ENCODE measurements at places on chromosomes 1 and 21.

GRCh38 chr1:94471271-94471670 is 53.1 kb downstream of the ABCD3 start:
- no peak for DNase-seq

DNA sequence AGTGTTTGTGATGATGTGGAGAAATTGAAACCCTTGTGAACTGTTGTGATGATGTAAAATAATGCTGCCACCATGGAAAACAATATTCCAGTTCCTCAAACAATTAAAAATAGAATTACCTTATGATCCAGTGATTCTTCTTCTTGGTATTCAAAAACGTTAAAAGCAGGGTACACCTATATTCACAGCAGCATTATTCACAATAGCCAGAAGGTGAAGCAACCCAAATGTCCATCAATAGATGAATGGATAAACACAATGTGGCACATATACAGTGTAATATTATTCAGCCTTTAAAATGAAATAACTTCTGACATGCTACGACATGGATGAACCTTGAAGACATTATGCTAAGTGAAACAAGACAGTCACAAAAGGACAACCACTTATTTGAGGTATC is 59.2 kb downstream of the LYPLAL1 start:
- no peak for DNase-seq

DNA sequence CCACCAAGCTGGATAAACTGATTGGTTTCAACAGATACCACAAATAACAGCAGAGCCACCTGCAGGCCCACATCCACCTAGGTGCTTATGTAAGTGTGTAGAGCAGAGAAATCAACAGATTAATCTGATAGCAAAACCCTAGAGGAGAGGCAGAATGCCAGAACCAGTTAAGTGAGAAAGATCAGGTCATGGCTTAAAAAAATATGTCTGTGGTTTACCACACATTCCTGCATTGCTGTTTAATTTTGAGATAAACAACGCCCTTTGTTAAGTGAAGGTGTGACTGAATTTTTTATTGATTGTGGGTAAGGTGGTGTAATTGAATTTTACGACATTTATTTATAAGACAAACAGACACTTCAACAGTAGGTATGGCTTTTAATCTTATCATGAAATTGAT is 21.2 kb downstream of the CRNN start:
- no peak for DNase-seq

DNA sequence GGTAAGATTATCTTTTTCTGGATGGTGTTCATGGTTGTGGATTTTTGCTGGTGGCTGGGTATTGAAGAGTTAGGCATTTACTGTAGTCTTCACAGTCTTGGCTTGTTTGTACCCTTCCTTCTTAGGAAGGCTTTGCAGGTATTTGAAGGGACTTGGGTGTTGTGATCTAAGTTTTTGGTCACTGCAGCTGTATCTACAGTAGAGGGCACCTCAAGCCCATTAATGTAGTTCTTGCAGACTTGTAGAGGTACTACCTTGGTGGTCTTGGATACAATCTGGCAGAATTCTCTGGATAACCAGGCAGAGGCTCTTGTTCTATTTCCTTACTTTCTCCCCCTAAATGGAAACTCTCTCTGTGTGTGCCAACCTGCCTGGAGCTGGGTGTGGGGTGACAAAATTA is 155.8 kb upstream of the BRINP3 start:
- DNase-seq, result no peak

DNA sequence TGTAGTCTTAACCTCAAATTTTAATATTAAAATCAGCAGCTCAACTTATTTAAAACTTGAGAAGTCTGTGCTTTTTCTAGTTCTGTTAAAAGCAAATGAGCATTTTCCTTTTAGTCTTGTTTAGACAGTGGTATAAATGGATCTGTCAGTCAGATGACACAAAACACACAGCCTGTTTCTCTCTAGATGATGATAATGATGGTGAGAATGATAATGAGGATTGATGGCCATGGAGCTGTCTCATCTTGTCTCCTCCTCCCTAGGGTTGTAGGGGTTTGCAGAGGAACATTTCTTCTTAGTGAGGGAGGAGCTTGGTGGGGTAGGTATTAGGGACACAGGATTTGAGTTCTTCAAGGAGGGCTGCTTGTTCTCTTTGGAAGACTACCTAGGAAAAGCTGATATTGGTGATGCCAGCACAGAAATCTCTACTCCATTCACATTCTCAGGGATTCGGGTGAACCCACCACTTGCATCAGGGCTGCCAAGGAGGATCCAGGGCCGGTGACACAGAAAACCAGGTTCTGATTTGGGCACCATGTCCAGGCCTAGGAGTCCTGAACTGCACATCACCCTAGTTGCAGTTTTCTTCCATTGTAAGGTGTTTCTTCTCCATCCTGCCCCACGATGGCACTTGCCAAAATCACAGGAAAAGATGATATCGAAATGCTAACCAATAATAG is 147.6 kb downstream of the RHOU start:
- no peak for DNase-seq

GRCh38 chr1:65791396-65791795 is 1.3 kb upstream of the PDE4B start:
- no peak for DNase-seq

GRCh38 chr1:23525558-23526250 is 5.3 kb downstream of the E2F2 start:
- DNase-seq, result peak; percentile 91

DNA sequence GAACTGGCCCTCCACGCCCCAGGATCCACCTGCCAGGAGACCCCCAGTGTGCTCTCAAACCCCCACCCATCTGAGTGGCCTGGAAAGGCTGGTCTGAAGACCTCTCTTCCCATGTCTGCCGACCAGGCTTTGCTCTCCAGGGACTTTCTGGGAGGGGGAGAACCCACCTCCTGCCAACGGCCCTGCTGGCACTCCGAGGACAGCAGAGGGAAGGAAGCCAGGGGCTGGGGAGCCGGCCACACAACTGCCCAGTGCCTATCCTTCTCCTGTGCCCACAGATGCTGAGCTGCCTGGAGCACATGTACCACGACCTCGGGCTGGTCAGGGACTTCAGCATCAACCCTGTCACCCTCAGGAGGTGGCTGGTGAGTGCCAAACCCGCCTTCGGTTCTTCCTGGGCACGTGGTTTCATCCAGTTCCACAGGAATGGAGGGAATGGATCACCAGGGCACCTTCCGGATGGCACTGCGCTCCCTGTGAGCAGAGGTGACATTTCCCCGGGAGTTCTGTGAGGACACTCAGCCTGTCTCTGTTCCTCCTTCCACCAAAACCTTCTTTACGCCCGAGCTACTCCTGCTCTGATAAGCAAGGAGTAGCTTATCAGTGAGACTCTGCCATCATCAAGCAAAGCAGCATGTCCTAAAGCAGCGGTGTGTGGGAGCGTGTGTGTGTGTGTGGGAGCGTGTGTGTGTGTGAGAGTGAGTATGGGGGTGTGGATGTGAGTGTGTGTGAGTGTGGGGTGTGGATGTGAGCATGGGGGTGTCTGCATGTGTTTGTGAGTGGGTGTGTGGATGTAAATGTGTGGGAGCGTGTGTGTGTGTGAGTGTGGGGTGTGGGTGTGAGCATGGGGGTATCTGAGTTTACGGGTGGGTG is 105.5 kb downstream of the PDE9A start:
- DNase-seq, result no peak

DNA sequence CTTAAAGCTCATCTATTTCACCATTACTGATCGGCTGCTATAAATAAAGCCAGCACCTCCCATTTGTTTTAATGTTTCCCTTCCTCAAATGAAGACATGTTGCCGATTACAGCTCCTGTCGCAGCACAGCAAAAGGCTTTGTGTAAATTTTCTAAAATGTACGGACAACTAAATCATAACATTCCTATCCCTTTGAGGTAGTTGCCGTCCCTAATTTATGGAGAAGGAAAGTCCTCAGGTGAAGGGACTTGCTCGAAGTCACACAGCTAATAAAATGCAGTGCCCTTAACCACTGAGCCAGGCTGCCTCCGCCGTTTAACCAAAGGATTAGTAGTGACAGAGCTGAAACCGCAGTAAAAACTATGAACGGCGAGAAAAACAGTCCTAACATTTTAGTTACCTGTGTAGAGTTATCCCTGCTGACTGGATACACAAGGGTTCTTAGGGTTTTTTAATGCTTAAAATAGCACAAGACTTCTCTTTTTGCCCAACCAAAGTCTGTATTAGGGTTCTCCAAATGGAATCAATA is 871 bp downstream of the PINK1 start:
- no peak for DNase-seq

- DNase-seq, result no peak
These were observed 7.4 kb downstream of the DSCAM start for GRCh38 chr21:40839521-40839920.

GRCh38 chr1:228990906-228991569 is 255.8 kb downstream of the RHOU start:
- DNase-seq, result no peak

DNA sequence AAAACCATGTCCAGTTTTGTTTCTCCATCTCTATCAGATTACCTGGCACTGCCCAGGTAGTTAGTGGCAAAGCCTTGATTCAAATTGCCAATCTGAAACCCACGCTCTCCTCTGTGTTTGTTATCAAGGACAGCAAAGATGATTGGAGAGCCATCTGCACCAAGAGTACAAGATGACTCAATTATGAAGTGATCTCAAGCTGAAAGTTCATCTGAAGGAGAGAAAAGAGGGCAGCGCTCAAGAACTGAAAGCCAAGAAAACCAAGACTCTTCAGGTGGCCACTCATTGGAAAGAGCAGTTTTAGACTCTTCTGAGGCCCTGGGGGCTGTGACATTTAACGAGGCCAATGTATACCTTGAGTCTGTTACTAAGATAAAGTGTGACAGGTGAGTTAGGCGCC is 13.8 kb downstream of the RXRG start:
- no peak for DNase-seq

- DNase-seq, result no peak
These were observed 206.9 kb upstream of the PLD5 start for GRCh38 chr1:242731446-242731845.

- no peak for DNase-seq
These were observed 11.3 kb upstream of the MGST3 start for GRCh38 chr1:165619647-165620151.

- DNase-seq, result no peak
These were observed 34.9 kb downstream of the CDC14A start for GRCh38 chr1:100387209-100387608.

DNA sequence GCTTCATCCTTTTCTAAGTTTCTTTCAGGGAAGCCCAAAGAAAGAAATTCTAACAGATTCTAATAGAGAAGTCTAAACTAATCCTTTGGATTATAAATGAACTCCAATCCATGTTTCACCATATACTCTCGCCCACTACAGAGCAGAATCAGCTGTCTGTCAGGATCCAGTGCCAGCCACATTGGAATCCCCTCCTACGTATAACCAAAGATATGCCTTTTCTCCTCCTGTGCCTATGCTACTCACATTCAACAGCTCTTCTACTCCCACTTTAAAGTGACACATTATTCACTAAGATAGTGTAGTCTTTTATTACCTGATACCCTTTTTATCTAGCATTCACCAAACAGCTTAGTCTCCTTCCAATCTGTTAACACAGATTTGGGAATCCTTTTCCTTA is 3.1 kb downstream of the ETV3 start:
- no peak for DNase-seq

DNA sequence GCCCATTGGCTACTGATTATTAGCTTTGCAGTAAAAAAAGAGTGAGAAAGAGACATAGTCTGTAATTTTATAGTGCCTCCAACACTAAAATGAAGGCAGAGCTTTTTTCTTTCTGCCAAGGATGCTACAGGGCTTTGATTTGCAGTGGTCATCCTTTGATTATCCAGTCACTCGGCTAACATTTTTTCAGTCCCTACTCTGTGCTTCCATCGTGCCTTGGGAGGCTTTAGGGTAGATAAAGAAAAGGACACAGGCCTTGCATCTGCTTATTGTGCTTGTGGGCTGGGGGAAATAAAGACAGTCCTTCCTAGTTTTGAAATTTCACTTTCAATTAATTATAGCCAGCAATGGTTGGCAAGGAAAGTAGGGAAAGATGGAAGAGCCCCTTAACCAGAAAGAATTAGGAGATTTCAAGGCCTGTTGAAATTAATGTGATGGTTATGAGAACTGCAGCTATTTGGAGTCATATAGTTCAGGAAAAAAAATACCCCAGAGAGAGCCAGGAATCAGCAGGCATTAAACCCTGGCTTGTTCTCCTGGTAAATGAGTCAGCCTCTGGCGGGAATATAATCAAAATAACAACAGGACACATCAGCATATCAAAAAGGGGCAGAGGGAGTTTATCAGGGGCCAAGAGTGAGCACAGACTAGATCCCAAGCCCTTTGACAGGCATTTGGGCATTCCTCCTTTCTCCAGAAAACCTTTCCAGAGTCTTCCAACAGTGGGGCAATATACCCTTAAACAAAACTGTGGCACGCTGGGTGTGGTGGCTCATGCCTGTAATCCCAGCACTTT is 27.4 kb downstream of the CACHD1 start:
- no peak for DNase-seq

DNA sequence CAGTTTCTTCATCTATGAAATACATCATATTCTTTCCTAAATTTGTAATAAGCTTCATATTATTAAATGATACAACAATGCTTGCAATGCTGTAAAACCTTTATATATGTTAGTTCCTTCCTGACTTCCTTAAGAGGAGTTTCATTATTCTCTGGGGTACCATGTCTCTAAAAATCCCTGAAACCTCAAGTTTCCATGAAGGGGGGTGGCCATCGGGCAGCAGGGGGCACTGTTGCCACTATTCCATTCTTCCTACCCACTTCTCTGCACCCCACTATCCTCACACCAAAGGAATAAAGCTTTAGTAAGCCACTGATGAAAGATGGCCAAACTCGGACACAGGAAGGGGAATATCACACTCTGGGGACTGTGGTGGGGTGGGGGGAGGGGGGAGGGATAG is 9.0 kb upstream of the DMRTB1 start:
- DNase-seq, result peak; percentile 22

DNA sequence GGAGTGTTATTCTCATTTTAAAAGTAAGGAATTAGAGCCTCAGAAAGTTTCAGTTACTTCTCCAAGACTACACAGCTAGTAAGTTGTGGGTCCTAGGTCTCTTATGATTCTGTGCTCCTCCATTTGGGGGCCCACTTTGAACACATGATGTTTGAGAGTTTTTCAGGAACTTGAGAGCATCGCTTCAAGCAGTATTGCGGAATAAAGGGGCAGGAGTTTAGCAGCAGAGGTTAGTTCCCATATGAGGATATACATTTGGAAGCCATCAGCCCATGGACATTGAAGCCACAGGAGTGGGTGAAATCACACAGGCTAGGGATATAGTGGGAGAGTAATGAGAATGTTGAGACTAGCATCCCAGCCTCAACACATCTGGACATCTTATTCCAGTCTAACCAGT is 143.2 kb downstream of the RASAL2 start:
- DNase-seq, result no peak

DNA sequence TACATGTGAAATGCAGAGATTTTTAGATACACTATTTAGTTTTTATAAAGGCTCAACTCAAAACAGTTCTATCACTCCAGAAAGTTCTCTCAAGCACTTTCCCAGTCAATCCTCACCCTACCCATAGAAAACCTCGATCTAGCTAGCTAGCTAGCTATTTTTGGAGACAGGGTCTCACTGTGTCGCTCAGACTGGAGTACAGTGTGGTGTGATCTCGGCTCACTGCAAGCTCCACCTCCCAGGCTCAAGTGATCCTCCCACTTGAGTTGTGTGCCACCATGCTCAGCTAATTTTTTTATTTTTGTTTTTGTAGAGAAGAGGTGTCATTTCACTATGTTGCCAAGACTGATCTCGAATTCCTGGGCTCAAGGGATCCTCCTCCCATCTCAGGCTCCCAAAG is 236.9 kb downstream of the RERE start:
- no peak for DNase-seq

All from NAMALWA (cell line).